CD8-positive, alpha-beta memory T cell (primary cell): ENCODE measurements at places on chromosomes 6 and 20.

- DNase-seq, result no peak
Observed at GRCh38 chr20:4932061-4932460, 69.2 kb downstream of the SLC23A2 start.

- no peak for DNase-seq
Observed at GRCh38 chr20:32110173-32110704, 725 bp downstream of the TM9SF4 start.

- no peak for DNase-seq
Observed at GRCh38 chr6:41132254-41132653, 21.9 kb downstream of the TREML1 start.

- no peak for DNase-seq
Observed at GRCh38 chr6:21321076-21321475, 272.5 kb upstream of the SOX4 start.

GRCh38 chr6:169917153-169917552 lies 165.7 kb downstream of the ERMARD start:
- DNase-seq, result no peak

GRCh38 chr6:7647504-7647903 lies 57.5 kb downstream of the SNRNP48 start:
- no peak for DNase-seq

DNA sequence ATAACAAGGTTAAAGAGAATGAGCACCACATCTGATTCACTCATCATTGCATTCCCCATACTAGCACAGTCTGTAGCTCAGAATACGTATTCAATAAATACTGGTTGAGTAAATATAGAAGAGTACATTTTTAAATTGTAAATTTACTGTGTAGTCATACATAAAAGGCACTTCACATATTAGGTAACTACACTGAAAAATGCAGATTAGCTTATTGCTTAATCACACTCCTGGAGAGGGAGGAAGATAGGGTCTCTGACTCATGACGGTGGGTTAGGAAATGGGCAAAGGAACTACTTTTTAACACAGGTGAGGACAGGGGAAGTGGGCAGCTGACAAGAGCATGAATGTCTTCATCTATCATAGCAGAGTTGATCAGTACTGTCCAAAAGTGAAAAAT lies 133.2 kb downstream of the TBC1D32 start:
- no peak for DNase-seq

GRCh38 chr20:63327231-63327745 lies 33.9 kb downstream of the CHRNA4 start:
- no peak for DNase-seq

DNA sequence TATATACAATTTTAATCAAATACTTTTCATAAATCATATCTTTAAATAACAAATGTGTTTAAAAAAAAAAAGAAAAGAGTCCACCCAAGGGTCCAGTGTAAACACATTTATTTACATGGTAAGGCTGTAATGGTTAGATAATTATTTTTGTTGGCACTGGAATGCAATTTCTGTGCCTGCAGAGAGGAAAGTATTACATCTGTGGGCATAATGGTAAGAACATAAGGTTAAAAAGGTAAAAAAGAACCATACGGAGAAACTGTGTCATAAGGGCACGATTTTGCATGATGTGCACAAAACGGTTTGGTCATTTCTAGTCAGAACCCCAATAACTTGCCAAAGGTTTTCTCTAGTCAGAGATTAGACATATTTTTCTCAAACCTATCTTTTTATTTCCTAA lies 54.3 kb downstream of the RWDD2A start:
- DNase-seq, result no peak

DNA sequence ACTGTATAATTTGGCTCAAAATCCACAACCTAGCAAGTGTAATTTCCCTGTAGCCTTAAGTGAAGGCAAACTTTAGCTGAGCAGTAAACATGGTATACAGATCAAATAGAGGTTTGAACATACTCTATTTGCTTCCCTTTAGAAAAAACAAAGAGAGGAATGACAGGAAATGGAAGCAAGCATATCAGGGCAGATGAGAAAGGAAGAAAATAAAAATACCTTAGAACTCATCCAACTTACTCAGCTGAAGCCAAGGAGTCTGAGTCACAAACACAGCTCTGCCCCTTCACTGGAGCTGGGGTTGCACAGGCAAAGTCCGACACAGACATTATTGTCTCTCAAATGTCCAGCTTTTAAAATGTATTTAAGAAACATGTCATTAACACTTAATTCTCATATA lies 379.9 kb upstream of the IRAK1BP1 start:
- no peak for DNase-seq

DNA sequence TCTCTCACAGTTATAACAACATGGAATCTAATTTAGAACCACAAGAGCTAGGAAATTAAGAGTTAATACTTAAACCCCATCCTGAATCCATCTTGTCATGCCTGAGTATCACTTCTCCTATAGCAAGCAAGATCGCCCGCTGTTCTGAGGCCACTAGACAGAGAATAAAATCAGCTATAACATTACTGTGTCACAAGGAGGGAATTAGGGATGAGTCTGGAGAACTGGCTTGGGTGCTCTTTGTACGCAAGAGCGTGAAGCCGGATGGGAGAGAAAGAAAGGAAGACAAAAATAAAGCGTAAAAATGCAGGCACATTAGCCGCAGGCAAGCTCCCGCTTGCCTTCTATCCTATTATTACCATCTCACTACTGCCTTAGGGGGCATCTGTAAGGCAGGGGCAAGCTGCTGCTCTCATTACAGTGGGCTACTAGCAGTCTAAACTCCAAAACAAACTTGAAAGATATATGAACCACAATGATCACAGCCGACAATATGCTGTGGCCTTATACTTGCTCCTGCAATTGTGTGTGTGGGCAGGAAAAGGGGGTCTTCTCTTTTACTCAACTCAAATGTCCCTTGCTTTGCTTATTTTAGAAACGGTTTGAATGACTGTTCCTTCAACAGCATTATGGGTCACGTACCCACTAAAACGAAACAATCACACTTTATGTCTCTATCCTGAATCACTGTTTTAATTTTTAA lies 81.9 kb downstream of the GJA10 start:
- no peak for DNase-seq

GRCh38 chr6:6634735-6635075 lies 46.2 kb downstream of the LY86 start:
- DNase-seq, result no peak

DNA sequence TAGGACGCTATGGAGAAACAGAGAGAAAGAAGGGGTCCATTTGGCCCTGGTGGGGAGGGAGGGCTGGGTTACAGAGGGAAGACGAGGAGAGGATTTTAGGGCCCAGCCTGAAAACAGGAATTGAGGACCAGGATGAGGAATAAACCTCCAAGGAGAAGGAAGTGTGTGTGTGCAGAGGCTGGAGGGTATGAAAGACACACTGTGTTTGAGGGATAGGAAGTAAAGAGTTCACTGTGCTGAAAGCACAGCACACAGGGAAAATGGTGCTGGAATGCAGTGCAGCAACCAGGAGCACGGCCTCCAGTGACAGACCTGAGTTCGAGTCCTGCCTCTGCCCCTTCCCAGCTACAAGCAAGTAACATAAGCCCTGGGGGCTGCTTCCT lies 7.8 kb downstream of the MBOAT1 start:
- no peak for DNase-seq

DNA sequence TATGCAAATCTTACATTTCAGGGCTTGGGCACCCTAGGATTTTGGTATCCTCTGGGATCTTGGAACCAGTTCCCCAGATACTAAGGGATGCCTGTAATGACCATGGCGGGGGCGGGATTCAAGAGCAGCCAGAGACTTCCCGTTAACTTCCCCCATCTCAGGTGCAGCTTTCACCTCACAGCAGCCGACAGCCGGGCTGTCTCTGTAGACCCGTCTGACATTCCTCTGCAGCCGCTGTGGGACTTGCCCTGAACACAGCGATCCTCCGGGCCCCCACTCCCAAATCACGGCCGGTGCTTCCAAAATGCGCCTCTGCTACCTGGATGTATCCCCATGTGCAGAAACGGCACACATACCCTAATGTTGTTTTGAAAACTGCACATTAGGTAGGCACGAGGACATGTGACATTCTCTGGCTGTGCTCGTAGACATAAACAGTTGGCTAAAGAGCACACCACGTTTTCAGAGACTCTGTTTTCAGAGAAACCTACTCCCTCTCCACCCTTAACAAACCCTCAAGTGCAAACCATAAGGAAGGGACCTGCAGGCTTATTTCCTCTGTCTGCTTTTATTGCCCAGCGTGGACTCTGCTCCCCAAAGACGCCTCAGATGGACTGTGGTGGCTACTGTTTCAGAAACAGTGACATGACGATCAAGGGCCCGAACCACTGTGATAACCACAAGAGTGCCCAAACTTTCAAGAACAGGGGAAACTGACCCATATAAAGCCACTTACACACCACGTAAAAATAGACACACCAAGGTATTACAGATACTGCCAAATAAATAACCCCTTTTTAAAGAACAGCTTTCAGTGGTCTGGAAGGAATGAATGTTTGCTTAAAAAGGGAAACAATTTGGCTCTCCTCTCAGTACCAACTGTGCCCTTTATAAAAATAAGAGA lies 72.9 kb upstream of the FOXC1 start:
- DNase-seq, result no peak

DNA sequence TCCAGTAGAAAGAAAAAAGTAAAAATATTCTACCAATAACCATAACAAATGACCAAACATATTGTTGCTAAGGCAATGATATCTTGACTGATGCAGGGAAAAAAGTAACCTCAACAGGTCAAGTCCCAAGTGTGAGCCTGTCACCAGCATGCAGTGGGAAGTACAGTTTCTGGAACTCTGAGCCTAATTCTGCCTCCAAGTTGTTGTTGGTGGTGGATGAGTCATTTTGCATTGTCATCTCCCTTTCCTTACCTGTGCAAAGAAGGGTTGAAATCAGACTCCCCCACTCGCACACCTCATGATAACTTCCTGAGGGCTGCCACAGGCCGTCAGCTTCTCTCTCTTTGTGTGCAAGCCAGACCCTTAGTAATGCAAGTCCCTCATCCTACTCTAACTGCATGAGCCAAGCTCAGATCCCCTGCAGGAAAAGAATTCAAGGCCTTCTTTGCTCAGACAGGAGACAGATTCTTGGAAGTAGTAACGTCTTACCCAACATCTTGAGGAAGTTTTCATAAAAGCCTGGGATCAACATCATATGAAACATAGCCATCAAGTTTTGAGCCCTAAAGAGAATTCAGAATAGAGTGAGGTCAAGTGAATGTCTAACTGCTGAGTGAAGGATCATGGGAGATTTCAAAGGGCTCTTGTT lies 207.6 kb upstream of the FOXA2 start:
- DNase-seq, result no peak

DNA sequence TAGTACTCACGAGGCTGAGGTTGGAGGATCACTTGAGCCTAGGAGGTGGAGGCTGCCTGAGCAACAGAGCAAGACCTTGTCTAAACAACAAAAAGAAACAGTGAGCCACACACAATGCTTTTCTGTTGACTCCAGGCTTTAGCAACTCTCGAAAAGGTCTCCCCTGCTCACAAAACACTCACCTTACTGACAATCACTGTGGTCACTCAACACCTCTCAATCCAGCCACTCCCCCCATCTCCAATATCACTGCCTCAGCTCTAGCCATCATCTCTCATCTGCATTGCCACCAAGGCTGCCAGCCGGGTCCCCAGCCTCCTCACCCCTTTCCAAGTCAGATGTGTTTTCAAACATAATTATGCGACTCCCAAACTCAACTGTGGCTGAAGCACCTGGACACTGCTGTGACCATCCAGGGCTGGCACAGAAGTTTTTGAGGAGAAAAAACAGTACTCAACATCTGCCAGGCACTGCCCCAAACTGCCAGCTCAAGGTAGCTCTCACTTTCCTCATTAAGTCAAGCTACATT lies 218.0 kb upstream of the ARID1B start:
- DNase-seq, result no peak

DNA sequence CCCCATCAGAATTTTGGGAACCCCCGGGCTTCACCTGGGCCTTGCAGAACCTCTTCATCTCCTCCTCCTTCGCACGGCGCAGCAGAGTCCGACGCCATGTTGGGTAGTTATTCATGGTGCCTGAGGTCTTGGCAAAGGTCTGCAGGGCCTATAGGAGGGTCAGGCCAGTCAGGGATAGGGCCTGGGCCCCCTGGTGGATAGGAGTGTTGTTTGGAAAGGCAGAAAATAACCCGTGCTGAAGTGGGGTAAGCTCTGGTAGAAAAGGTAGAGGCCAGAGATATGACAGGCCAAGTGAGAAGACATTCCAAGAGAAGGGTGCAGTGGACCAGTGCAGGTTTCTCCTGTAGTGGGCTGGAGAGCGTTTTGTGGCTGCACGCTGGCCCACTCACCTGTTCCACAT lies 4.9 kb downstream of the SMPD2 start:
- DNase-seq, result no peak

GRCh38 chr20:60632391-60633262 lies 619.4 kb upstream of the CDH4 start:
- DNase-seq, result no peak

DNA sequence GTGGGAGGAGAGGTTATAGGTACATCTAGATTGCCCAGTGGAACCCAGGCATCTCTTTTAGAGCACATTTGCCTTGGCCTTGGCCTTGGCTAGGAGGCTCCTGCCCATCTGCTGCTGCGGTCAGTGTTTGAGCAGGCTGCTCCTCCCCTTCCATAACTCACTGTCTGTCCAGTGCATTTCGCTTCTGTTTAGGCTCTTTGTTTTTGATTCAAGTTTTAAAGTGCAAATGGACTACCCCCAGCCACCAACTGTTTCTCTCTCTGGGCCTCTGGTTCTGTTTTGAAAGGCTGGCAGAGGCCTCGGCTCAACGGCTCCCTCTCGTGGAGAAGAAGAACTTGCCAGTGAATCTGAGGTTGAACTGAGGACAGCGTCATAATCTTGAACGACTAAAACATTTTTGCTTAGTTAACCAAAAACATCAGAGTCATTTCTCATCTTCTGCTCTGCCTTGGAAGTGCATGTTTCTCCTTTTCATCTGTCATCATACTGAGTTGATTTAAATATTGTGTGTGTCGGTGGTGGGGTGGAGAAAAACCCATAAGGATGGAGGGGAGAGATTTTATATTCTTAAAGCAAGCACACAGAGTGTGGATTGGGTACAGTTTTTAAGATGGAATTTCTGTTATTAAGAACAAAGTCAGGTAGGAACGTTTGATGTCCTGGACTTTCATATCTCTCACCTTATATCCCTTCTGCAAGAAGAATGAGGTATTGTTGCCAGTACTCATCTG lies 171.4 kb downstream of the DTNBP1 start:
- DNase-seq, result peak; percentile 31

GRCh38 chr6:30356536-30356935 lies 11.6 kb downstream of the RPP21 start:
- DNase-seq, result no peak
